Activated CD4-positive, alpha-beta memory T cell treated with anti-CD3 and anti-CD28 coated beads for 36 hours (primary cell): ENCODE measurements at places on chromosomes 5 and 9. TPM values are rescaled to one million over a fixed set of nuclear protein-coding genes. Genes with fewer than 3 reads are reported as not detected.

- no peak for DNase-seq
Measured at GRCh38 chr5:136420168-136420898, 55.0 kb upstream of the TRPC7 start.

DNA sequence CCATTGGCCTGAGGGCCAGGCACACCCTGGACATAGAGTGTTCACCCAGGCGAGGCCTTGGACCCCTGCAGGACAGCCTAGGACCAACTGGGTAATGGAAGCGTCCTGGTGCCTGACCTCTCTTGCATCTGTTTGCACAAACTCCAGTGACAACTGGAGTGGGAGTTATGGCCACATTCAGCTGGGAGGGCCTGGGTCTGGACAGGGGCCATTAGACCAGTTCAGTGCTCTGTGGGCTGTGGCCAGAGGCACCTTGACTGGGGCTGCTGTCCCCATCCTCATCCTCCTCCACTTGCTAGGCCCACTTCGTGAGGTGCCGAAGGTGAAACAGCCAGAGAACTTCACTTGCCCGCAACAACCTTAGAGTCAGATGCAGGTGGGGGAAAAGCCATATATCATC is 372.7 kb upstream of the IRX1 start:
- DNase-seq = no peak

The MINAR2 gene
- not detected for total RNA-seq

DNA sequence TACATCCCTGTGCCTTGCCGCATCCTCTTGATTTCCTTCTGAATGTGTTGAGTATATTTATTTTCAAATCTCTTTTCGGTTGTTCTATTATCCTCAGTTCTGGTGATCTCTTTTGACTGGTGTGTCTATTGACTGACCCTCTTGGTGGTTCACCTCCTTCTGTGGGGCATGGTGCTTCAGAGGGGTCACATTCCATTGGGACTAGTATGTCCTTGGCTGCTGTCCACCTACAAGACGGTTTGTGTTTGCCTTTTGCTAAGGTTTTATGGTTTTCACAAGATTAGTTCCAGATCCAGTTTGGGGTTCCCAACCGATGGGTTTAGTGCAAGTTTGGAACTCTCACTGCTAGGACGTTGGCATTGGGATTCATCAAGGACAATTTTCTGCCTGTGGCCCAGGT is 66.6 kb downstream of the PHF2 start:
- DNase-seq = no peak

DNA sequence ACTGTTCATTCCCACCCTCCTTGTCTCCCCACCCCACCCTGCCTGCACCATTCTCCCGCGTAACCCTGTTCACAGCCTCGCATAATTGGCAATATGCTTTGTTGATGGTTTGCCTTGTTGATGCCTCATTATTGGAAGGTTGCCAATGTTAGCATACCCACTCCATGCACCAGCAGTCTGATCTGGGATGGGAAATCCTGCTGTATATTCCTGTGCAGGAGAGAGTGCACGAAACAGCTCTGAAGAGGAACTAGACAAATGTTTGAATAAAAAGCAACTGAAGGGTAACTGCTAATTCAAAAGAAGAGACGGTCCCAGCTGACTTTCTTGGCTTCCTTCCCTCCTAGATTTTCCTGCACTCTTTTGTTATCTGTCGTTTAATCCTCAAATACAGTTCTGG is 271.7 kb upstream of the TLE4 start:
- DNase-seq = no peak

GRCh38 chr5:9324348-9325077 is 221.4 kb downstream of the SEMA5A start:
- no peak for DNase-seq
